ENCODE measurements at places on chromosomes 5 and 9.

DNA sequence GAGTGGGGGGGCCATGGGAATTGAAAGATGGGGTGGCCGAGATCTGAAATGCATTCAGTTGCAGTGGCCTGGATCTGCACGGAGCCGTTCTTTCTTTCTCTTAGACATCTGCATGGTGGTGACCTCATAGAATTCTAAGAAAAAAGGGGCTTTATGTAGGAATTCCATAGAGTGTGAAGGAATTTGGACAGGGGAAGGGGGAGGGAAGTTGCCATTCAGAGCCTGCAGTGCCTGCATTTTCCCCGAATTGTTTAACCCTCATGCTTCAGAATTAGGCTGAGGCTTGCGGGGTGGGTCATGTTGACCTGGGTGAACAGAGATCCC lies 4.9 kb downstream of the NEK6 start:
- no peak for DNase-seq

DNA sequence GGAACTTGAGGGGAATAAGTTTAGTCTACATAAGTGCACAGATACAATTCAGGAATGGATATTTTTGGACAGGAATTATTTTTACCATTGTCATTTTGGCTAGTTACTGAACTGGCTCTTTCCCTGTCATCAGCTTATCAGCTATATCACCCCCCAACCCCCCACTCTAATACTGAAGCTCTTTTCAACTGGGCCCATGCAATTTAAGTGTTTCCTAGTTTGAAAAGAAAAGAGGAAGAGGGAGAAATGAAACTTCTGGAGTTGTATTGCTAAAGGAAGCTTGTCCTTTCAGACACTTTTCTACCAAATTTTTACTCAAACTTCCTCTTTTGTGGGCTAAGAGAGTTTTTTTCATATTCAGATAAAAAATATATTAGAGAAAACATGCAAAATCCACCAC lies 18.5 kb upstream of the TIMD4 start:
- no peak for DNase-seq

GRCh38 chr9:121698627-121699570 lies 47.5 kb downstream of the DAB2IP start:
- DNase-seq: peak; percentile 83

GRCh38 chr5:110784901-110785300 lies 46.1 kb downstream of the SLC25A46 start:
- no peak for DNase-seq

- no peak for DNase-seq
These were observed 89.3 kb downstream of the CEMIP2 start for GRCh38 chr9:71678999-71679398.

DNA sequence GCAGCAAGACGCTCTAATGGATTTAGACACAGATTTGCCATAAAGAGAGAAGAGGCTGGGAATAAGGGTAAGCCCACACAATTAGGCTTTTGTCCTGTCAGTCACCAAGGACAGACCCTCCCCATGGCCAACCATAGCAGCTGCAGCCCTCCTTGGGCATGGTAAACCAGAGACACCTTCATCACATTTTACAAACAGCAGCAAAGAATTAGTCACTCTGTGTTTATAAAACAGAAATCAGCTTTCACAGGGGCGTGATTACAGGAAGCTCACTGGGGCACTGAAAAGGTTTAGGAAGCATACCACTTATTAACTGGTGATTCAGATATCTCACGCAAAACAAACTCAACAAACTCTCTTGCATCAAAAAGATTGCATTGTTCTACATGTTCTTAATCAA lies 37.3 kb upstream of the ZNF622 start:
- no peak for DNase-seq

- peak; percentile 67 for DNase-seq
These were observed 77.4 kb downstream of the CFAP77 start for GRCh38 chr9:132487351-132487791.

DNA sequence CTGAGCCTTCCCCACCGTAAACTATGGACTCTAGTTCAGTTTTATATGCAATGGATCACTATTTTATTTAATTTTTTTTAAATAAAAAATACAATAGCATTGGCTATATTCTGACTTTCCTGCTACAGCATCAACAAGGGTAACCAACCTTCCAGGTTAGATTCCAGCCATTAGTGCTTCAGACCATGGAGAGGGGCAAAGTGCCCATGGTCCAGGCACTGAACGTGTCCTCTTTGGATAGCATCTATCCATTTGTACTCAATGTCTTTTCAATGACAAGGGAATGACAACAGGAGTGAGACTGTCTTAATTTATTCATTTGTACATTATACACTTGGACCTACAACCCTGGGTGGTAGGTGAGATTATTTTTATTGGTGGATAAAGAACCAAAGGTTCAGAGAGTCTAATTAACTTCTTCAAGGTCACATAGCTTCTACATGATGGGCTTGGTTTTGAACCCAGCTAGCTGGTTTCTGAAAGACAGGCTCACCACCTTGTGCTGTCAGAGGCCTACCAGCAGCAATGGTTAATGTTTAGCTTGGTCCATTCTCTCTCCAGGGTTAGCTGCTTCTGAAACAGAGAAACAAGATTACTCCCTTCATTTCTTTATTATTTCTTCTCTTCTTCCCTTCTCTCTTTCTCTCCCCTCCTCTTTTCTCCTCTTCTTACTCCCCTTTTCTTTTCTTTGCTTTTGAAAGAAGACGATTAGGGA lies 11.5 kb downstream of the TMEM171 start:
- DNase-seq: no peak

- DNase-seq: peak; percentile 74
These were observed 696 bp downstream of the ZFP62 start for GRCh38 chr5:180860273-180860886.

- no peak for DNase-seq
These were observed 66.0 kb downstream of the GNAQ start for GRCh38 chr9:77965445-77966123.

GRCh38 chr5:82164176-82164976 lies 113.8 kb downstream of the RPS23 start:
- no peak for DNase-seq

GRCh38 chr5:109045710-109046109 lies 298.0 kb downstream of the FER start:
- DNase-seq: no peak

- DNase-seq: no peak
These were observed 60.5 kb downstream of the RASGRF2 start for GRCh38 chr5:81020478-81021167.

DNA sequence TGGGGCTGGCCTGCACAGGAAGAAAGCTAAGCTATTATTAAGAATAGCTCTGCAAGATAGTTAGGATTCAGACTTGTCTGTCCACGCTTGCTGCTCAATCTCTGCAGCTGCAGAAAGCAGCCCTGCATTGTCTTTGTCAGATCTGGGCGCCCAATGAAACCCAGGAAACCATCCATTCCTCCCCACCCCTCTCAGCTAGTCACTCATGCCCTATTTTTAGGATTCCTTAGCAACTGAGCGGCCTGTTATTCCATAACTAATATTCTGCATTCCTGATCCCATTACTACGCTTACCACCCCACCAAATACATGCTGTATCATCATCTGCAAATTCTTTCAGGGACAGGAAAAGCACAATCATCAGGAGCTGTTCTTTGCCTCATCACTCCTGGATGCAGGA lies 52.9 kb upstream of the APC start:
- DNase-seq: no peak

DNA sequence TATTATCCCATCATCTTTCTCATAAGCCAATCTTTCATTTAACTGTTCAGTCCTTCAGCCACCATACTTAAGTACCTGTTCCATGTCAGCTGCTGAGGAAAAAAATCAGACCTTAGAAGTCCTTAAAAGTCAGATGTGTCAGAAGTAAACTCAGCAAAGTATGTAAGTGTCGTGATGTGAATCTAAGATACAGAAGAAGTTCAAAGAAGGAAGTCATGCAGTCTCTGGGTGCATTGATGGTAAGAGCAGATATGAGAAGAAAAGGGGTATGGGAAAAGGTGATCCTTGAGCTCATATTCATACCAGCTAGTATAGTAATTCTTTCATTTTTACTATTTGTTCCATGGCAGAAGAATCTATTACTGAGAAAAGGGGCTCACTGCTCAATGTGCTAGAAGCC lies 259.4 kb upstream of the CD180 start:
- no peak for DNase-seq

DNA sequence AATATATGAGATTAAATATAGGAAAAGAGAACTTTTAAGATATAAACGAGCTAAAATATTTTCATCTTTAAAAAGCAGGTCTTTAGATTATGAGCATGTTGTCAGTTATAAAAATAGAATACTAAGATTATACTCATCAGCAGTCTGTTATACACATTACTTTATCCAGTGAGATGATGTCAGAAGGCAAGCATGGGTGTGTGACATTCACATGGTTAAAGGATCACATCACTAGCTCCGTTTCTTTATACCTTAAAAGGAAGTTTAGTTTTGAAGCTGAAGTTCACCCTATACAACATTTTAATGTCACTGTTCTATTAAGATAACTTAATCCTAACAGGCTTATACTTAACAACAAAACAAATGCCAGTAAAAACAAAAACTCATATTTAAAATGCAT lies 59.6 kb downstream of the RICTOR start:
- DNase-seq: no peak

GRCh38 chr9:6051511-6051950 lies 36.1 kb upstream of the RANBP6 start:
- no peak for DNase-seq

DNA sequence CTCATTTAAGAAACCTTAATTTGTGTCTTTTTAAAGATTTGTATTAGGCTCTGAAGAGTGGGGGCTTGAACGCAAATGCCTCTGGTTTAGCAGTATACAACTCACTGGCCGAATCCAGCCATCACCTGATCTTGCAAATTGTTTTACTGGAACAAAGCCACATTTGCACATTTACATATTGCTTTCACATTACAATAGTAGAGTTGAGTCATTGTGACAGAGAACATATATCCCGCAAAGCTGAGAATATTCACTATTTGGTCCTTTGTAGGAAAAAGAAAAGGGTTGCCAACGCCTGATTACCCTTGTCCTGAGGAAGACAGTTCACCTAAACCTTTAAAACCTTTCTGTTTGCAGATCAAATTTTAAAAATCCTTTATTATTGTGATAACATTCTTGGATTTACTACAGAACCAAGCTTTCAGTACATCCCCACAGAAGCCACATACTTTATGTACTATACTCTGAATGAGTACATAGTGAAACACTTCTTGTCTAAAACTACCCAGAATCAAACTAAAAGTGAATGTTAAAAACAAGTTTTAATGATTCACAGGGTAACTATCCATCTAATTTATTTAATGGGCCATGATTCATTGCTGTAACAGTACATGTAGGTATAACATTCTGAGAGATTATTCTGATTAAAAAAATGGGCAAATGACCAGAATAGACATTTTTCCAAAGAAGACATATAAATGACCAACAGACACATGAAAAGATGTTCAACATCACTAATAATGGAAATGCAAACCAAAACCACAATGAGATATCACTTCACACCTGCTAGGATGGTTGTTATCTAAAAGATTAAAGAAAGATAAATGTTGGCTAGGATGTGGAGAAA lies 161.0 kb downstream of the SLC25A46 start:
- no peak for DNase-seq

- no peak for DNase-seq
These were observed 13.7 kb downstream of the PITX1 start for GRCh38 chr5:135020111-135020895.

- DNase-seq: peak; percentile 41
These were observed 42.8 kb downstream of the NEURL1B start for GRCh38 chr5:172683645-172684471.

DNA sequence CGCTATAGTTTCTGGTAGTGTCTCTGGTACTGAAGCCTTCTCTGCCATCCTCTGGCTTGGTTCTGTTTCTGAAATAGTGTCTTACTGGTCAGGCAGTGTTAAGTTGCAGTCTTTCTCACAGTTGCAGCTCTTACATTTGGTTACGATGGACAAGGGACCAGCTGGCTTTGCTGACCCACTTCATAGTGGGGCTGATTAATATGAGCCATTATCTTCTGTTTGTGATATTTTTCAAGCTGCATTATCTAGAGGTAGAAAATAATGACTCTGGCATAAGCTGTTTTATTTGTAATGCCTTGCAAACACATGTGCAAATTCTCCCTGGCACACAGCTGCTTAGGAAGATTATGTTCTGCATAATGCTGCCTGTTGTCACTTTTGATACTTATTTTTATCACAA lies 199.1 kb downstream of the KDM4C start:
- no peak for DNase-seq

DNA sequence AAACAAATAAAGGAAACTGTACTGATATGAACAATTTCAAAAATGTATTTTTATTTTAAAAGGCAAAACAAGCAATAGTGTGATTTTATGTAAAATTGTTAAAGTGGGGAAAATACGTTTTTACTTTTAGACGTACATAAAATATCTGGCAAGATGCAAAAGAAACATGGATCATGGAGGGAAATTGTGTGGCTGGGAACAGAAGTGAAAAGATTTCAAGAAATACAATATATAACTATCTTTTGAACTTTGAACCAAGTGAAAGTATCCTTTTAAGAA lies 1.5 kb upstream of the ZNF367 start:
- DNase-seq: no peak

DNA sequence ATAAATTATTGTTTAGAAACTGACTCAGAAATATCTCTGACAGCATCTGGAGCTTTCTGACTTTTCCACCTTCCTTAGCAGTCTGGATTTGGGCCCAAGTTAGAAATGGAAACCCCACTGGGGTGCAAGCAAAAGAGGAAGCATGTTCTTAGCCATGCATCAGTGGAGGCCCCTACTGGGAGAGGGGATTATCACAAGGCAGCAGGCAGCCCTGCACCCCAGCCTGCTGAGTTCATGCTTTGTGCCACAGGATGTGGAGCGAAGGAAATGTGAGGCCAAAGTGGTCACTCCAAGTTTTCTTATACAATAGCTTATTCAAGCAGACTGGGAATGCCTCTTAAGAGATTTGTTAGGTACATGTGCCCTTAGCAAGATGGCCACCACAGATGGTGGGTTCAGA lies 146.5 kb upstream of the TLX3 start:
- peak; percentile 22 for DNase-seq

DNA sequence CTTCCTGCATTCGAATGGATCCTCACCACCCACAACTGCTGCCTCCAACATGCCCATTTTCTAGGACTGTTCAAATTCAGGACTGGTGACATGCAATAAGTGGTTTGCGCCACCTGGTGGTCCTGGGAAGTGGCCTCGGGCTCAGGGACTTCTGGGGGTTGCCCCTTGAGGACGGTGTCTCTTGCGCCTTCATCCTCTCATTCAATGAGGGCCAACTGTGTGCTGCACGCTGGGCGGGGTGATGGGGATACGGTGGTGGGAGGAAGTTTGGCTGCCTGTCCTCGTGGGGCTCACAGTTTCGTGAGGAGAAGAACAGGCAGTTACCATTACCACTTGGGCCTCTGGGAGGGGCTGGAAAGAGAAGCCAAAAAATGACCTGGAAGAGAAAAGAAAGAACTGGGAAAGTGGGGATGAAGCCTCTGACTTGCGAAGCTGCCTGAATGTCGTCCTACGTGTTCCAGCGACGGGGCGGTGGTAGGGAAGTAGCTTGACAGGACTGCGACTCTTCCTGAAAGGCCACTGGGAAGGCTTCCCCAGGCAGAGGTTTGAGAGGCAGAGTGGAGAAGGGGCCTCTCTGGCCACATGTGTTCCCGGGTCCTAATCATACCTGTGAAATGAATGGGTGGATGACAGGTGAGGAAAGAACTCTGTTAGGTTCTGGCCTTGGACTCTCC lies 49.0 kb downstream of the PSD2 start:
- DNase-seq: peak; percentile 81

- no peak for DNase-seq
These were observed 319.9 kb downstream of the SPOCK1 start for GRCh38 chr5:137179203-137179602.

- DNase-seq: no peak
These were observed 10.6 kb downstream of the HMCN2 start for GRCh38 chr9:130276121-130276520.

GRCh38 chr9:109372246-109372645 lies 51.4 kb upstream of the EPB41L4B start:
- DNase-seq: no peak

Data from activated CD8-positive, alpha-beta T cell treated with anti-CD3 and anti-CD28 coated beads, Interleukin-2, amount 10 ng/mL, durations not matched to agents 7 days and 5 days (primary cell).